ENCODE measurements at places on chromosomes 11 and 22.

- no peak for DNase-seq
Observed at GRCh38 chr22:36807627-36808026, 9.2 kb downstream of the PVALB start.

- no peak for DNase-seq
Observed at GRCh38 chr11:14668731-14669301, 25.2 kb downstream of the PDE3B start.

- DNase-seq: no peak
Observed at GRCh38 chr11:109209572-109209971, 212.4 kb upstream of the C11orf87 start.

DNA sequence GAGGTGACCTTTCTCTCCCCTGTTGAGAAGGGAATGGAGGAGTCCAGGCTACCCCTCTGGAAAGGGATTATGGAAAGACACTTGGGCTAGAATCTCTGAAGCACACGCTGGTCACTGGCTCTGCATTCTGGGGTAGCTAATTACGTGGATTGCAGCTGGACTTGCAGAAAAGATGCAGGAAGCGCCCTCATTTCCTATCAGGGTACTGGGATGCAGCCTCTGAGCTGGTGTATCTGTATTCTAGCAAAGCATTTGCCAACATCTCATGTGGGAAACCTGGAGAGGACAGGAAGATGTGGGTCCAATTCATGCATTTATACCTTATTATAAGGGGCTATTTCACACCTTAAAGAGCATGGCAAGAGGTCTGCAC, 44.3 kb downstream of the CD82 start:
- DNase-seq: no peak

DNA sequence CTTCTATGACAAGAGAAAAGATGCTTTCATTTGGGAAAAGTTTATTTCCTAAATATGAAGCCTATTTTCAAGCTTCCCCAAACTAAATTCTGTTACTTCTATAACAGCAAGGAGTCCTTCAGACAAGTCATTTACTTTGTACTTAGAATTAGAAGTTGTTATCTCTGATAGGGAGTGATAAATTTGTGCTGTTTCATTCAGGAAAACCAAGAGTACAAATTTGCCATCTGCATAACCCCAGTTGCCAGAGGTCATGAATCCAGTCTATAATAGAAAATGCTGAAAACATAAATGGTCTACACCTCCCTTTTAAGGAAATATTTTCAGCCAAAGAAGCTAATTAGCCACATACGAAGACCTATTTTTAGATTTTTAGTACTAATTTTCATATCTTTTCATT, 61.3 kb downstream of the SBF2 start:
- DNase-seq: no peak

GRCh38 chr11:77146261-77147035, 18.4 kb downstream of the MYO7A start:
- no peak for DNase-seq

- DNase-seq: no peak
Observed at GRCh38 chr11:39806652-39807051, 1652.8 kb downstream of the LRRC4C start.

GRCh38 chr11:6563667-6564066, 39.7 kb downstream of the RRP8 start:
- no peak for DNase-seq

- no peak for DNase-seq
Observed at GRCh38 chr11:88050247-88050646, 125.0 kb downstream of the RAB38 start.

GRCh38 chr22:39177456-39177775, 24.9 kb upstream of the CBX7 start:
- DNase-seq: no peak

DNA sequence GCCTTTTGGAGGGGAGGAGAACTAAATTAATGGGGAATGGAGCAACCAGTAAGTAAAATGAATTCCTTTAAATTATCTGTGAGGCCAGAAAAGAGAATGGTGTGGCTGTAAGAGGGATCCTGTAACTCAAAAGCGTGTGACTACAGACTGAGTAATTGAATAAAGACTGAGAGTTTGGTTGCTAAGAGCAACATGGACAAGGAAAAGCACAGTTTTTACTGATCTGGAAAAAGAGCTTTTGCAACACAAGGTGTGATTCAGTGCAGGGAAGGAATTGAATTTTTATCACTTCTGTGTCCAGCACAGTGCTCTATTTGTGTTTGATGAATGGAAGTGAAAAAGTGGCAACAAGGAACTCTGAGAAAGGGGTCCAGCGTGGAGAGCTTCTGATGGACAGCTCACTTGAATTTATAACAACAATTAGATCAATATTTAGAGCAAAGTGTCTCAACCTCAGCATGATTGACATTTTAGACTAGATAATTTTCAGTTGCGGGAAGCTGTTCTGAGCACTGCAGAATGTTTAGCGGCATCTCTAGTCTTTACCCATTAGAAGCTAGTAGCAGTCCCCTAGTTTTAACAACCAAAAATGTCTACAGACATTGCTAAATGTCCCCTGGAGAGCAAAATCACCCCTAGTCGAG, 202.8 kb upstream of the BDNF start:
- DNase-seq: peak; percentile 47

DNA sequence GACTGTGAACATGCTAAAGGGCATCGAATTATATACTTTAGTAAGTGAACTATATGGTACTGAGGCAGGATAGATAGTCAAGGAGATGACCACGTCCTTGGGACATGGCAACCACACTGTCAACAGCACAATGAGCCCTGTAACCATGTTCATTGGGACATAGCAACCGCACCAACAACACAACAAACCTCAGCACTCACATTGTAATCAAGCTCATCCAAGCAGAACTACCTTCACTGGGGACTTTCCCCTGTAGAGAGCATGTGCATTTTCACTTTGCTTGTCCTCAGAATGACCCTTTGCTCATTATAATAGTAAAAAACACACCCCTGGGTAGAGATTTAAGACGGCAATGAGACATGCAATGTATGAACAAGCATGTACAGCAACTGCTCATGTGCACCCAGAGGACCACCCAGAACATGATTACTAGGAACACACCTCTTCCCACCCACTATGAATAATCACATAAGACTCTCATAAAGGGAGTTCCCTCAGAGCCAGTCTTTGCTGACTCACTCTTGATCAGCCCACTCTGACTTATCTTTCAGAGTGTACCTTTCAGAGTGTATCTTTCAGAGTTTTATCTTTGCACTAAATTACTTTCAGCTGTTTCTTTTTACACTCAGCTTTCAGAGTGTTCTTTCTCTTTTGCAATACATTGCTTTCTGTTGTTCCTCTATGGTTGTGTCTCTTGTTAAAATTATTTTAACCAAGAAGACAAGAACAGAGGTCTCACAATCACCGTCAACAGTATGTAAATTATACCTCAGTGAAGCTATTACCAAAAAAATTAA, 4.1 kb upstream of the PLAAT2 start:
- peak; percentile 78 for DNase-seq
